Naive thymus-derived CD4-positive, alpha-beta T cell (primary cell): ENCODE measurements at places on chromosomes 5 and 9. TPM values are rescaled to one million over a fixed set of nuclear protein-coding genes. Genes with fewer than 3 reads are reported as not detected.

Gene PLAC8L1
- total RNA-seq, result 1.1 TPM

Gene IL3
- total RNA-seq, result not detected

Gene NAIP
- 69.9 TPM for total RNA-seq

Gene NTRK2
- not detected for total RNA-seq

Gene SHC3
- total RNA-seq, result 0.08 TPM

Gene LTC4S
- total RNA-seq, result 4.9 TPM

Gene SLC36A3
- total RNA-seq, result not detected in 2 replicates

Gene SPINK7
- not detected for total RNA-seq

Gene FBP2
- not detected for total RNA-seq

Gene PCDHGA9
- total RNA-seq, result 0.18 and 0.41 TPM in 2 replicates

Gene OR1Q1
- not detected for total RNA-seq

Gene C1QTNF2
- not detected for total RNA-seq

Gene ROR2
- 1.3 and 2.1 TPM in 2 replicates for total RNA-seq

Gene TCOF1
- 60.0 TPM for total RNA-seq

Gene MPDZ
- total RNA-seq, result not detected

Gene PAEP
- not detected for total RNA-seq

Gene ANKRD31
- 1.6 TPM for total RNA-seq

Gene TAF1L
- not detected for total RNA-seq

Gene BTNL3
- not detected in 2 replicates for total RNA-seq

Gene ALDOB
- not detected for total RNA-seq

Gene F12
- 2.1 TPM for total RNA-seq

Gene ZNF462
- 0.38 TPM for total RNA-seq

- no peak for DNase-seq
These were observed 144.6 kb upstream of the OTULINL start for GRCh38 chr5:14436801-14437542.

- no peak for DNase-seq
These were observed 607.5 kb upstream of the SEMA6A start for GRCh38 chr5:117182104-117182503.

- DNase-seq, result no peak
These were observed 31.3 kb downstream of the ISOC1 start for GRCh38 chr5:129125819-129126218.

- DNase-seq, result no peak
These were observed 379.3 kb downstream of the CDH12 start for GRCh38 chr5:22473886-22474285.

DNA sequence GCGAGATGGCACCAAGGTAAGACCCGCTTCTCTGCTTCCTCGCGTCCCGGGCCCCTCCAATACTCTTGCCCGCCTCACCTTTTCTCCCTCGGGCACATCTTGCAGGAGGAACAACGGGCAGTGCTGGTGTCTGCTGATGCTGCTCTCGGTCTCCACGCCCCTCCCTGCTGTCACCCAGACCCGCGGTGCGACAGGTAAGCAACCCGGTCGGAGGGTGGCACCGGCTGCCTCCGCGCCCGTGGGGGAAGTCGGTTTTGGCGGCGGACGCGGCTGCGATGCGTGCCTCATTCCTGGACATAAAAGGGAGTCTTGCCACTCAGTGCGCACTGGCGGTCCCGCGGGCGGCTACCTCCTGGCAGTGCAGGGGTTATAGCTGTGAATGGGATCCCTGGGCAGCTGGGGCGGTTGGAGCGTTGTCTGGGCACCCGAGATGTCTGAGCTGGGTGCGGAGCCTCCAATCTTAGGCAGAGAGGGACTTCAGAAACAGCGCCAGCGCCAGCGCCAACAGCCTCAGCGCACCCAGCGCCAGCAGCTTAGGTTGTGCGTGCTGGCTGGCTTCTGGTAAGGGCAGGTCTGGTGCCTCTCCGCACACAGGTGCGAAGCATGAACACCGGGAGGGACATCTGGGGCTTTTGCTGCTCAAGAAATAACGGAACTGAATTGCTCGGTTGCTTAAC is 488 bp downstream of the COL15A1 start:
- DNase-seq, result no peak

GRCh38 chr9:134686896-134687295 is 45.3 kb downstream of the COL5A1 start:
- no peak for DNase-seq

- no peak for DNase-seq
These were observed 95.2 kb downstream of the ERBIN start for GRCh38 chr5:66021585-66021984.

GRCh38 chr5:6885581-6885980 is 172.3 kb downstream of the TENT4A start:
- DNase-seq, result no peak

DNA sequence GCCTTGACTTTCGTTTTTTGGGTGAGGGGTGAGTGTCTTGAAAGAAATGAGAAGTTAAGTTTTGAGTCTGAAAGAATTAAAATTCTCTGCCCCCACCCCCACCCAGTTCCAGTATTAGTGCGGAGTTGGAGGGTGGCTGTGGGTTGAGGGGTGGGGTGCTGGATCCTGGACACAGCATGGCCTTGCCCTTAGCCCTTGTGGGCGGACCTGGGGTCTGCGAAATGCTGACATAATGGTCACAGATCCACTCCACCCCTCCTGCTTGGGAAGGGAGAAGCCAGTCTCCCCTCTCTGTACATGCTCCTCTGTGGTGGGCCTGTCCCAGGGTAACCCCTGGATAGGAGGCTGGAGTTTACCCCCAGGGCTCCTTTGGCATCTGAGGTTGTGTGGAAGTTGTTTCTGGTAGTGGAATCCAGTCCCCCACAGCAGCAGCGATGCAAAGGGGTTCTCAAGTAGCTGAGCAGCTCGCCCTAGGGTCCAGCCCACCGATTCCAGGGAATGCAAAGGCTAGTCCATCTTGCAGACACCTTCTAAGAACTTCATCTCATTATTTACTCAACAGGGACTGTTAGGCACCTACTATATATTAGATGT is 42.8 kb upstream of the TCF7 start:
- DNase-seq, result no peak

DNA sequence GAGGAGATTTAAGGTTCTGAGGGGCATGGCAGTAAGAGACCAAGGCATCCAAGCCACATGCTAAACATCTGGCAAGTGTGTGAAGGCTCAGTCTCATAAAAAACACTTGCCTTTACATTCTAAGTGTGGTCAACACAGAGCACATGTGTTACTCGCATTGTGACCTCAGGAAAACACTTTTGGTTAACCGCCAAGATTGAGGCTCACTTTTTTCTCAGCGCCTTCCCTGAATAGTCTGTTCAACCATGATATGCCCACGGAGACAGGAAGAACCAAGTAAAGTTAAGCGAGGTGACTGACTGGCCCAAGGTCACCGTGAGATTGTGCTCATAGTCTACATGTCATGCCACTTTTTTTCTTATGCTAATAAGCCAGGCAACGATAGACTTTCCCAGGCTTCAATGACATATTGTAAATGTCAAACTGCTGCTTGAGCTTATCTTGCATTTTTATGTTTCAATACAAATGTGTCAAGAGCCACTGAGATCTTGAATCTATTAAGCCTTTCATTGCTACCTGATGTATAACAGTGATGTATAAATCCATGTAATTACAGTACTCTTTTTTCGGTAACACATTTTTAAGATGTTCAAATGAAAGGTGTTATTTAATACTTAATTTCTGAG is 21.1 kb upstream of the IL9 start:
- DNase-seq, result no peak

DNA sequence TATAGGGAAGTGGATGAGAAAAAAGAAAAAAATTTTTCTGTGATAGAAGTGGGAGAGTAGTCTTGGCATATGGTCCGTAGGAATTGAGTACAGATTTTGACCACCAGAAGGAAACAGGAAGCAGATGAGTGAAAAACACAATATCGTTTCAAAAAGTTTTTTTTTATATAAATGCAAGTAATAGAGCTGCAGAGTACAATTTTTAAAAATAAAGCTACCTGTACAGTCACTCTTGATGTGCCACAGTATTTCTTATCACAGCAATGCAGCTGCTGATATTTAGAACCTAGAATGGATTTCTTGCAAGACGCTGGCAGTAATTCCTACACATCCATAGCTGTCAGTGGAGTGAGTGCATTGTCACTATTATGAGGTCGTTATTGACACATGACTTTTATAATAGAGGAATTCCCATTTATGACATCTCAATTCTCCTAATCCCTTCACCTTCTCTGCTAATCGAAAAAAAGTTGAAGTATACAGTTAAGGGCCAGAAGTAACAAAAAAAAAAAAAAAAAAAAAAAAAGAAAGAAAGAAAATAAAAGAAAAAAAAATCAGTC is 477.7 kb downstream of the TAF11L14 start:
- DNase-seq, result no peak

- DNase-seq, result no peak
These were observed 92.9 kb upstream of the GRHPR start for GRCh38 chr9:37329576-37329975.

DNA sequence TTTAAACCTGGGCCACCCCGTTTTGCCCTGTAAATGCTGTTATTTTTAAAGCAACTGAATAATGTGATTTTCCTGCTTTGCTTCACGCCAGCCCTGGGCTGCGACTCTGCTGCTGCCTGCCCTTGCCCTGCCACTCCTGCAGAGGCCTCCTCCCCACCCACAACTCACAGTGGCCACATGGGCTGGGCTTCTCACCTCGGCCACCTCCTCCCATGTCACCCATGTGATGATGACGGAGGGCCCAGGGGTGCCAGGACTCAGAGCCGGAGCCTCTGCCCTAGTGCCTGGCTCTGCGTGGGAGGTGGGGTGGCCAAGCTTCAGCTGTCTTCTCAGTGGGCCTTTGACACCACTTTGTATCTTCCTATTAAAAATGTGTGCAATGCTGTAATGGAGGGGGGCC is 48.1 kb upstream of the NKD2 start:
- no peak for DNase-seq

- no peak for DNase-seq
These were observed 73.4 kb upstream of the ASS1 start for GRCh38 chr9:130371196-130371966.

DNA sequence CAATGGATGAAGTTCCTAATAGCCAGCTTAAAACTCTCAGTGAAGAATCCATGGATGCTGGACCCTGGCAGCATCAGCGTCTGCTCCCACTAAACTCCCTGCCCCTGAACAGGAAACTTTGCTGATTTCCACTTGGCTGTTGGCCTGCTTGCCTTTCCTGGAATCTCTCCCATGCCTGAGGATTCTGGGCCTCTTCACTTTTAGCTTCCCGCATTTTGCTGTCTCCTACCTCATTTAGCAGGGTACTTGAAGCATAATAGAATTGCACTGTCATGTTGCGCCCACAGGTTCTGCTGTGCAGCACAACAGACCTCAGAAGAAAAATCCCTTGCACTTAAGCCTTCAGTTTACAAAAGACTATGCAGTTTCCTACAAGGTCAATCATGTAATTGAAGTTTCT is 127.6 kb downstream of the DROSHA start:
- DNase-seq, result no peak

DNA sequence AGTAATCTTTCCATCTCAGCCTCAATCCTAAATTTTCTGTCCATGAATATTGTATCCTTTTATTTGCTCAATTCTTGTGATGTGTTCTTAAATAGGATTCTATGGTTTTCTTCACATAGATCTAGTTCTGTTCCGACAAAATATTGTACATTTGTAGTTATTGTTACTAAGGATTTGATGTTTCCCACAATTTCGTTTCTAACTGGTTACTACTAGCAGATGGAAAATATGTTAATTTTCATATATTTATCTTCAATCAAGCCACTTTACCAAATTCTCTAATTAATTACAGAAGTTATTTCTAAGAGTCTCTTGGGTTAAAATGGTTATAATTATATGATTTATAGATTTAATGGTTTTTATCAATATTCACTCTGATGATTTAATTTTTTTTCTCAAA is 60.3 kb downstream of the SEC61B start:
- no peak for DNase-seq

DNA sequence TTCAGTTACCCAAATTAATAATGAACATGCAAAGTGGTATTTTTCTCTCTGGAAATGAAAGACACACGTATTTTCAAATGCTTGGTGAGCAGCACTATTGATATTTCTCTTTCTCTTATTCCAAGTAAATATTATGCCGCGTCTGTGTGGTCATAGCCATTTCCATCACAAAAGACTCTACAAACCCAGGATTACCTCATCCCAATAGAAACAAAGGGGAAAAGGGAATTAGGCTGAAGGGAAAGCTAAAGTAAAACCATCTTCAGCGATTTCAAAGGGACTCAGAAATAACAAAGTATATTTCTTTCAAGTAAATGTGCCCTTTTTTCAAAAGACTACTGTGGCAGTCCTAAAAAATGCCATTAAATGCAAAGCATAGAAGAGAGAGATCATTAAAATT is 62.0 kb upstream of the FST start:
- no peak for DNase-seq

- no peak for DNase-seq
These were observed 13.4 kb upstream of the CCL27 start for GRCh38 chr9:34675869-34676268.

GRCh38 chr5:59361454-59361853 is 532.1 kb downstream of the PDE4D start:
- DNase-seq, result no peak

- no peak for DNase-seq
These were observed 35.0 kb downstream of the TGFBR1 start for GRCh38 chr9:99139868-99140267.

GRCh38 chr5:74686962-74687751 is 2.1 kb downstream of the HEXB start:
- no peak for DNase-seq

DNA sequence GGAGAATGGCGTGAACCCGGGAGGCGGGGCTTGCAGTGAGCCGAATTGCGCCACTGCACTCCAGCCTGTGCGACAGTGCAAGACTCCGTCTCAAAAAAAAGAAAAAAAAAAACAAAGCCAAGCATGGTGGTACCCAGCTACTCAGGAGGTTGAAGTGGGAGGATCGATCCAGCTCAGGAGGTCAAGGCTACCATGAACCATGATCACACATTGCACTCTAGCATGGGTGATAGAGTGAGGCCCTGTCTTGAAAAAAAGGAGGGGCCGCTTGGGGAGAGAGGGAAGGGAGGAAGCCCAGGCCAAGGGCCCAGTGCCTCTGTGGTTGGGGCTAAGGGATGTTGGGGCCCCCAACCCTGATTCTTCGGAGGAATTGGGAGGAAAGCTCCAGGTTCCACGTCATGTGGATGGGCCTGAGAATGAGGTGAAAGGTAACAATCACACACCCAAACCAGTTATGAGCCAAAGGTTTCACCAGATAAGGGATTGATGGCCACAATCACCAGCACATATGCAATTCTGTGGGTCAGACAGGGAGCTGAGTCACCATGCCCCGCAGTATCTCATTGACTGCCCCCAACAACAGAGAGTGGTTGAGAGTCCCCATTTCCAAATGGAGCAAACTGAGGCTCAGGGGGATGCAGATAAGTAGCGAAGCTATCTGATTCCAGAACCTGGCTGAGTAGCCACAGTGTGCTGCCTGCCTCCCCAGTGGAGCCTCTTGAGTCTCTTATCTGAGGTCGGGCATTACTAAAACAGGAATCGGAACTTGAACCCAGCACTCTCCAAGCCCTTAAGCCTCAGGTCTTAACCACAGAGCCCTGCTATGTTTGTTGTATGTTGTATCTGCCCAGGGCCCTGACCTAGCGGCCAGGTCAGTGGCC is 20.5 kb downstream of the SWI5 start:
- DNase-seq, result no peak

GRCh38 chr5:96716716-96717115 is 54.5 kb downstream of the CAST start:
- DNase-seq, result no peak

- DNase-seq, result no peak
These were observed 3.2 kb upstream of the TNC start for GRCh38 chr9:115121181-115121580.

GRCh38 chr5:112614285-112614684 is 123.4 kb upstream of the APC start:
- no peak for DNase-seq
